Progenitor cell of endocrine pancreas (in vitro differentiated cells): ENCODE measurements at places on chromosomes 5 and 9.

- no peaks in the 10 kb centered on the region for H3K27me3 ChIP-seq
- no peak overlapping the region for H3K4me3 ChIP-seq
- peak overlapping the region; percentile 57 for H3K27ac ChIP-seq
- H3K4me1 ChIP-seq = peaks cover 10% of the 10 kb centered on the region
- DNase-seq = no peak
- peaks cover 17% of the 10 kb centered on the region for H3K36me3 ChIP-seq
These were observed 57.2 kb upstream of the FBXW11 start for GRCh38 chr5:172063463-172064235.

DNA sequence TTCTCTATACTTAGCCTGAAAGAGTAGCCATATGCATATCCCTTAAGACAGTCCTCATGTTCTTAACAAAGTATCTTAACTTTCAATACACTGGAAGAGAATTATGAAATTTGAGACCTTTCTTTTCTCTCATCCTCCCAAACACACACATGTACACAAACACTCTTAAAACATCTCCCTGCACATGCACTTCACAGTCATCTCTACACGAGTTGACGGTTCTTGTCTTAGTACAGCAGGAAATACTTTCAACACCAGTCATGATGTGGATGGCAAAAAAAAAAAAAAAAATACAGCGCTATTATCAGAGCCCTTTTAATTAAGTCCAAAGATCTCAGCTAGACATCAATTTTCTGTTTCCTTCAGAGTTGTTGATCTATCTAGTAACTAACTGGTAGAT lies 43.6 kb upstream of the PCSK1 start:
- H3K36me3 ChIP-seq = no peaks in the 10 kb centered on the region
- H3K4me1 ChIP-seq = peaks cover 27% of the 10 kb centered on the region
- H3K4me3 ChIP-seq = no peak overlapping the region
- no peak overlapping the region for H3K27ac ChIP-seq

GRCh38 chr5:172835290-172835993 lies 1.4 kb downstream of the ERGIC1 start:
- H3K4me1 ChIP-seq = peaks cover 35% of the 10 kb centered on the region
- H3K36me3 ChIP-seq = no peaks in the 10 kb centered on the region
- peak overlapping the region; percentile 83 for H3K4me3 ChIP-seq
- peak overlapping the region; percentile 76 for H3K27ac ChIP-seq
- DNase-seq = no peak
- H3K27me3 ChIP-seq = no peaks in the 10 kb centered on the region

- no peak overlapping the region for H3K4me3 ChIP-seq
- H3K36me3 ChIP-seq = no peaks in the 10 kb centered on the region
- no peaks in the 10 kb centered on the region for H3K4me1 ChIP-seq
- peaks cover 14% of the 10 kb centered on the region for H3K27me3 ChIP-seq
- no peak overlapping the region for H3K27ac ChIP-seq
These were observed 6.0 kb upstream of the NEK6 start for GRCh38 chr9:124251605-124252378.

GRCh38 chr9:69380301-69380700 lies 55.3 kb downstream of the ENTREP1 start:
- no peak overlapping the region for H3K27ac ChIP-seq
- DNase-seq = no peak
- peaks cover 22% of the 10 kb centered on the region for H3K4me1 ChIP-seq
- H3K27me3 ChIP-seq = no peaks in the 10 kb centered on the region

DNA sequence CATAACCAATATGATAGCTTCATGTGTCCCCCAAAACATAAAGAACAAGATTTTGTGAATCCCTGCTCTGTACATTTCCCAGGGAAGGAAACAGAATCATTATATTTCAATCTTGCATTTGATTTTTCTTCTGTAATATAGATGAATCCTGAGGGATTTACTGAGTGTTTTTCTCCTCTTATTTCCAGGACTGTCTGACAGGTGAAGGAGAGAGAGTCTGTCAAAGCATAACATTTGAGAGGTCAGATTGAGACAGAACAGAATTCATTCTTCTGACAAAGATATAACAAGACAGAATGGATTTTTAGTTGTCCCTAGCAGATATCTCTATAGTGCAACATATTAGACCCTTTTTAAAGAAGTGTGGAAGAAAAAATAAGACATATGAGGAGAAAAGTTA lies 354.5 kb upstream of the IZUMO3 start:
- H3K4me3 ChIP-seq = no peak overlapping the region
- H3K36me3 ChIP-seq = no peaks in the 10 kb centered on the region
- no peaks in the 10 kb centered on the region for H3K27me3 ChIP-seq
- DNase-seq = no peak

GRCh38 chr5:114367029-114367428 lies 5.2 kb downstream of the KCNN2 start:
- H3K4me1 ChIP-seq = peaks cover 6% of the 10 kb centered on the region
- no peak overlapping the region for H3K27ac ChIP-seq
- no peaks in the 10 kb centered on the region for H3K36me3 ChIP-seq
- DNase-seq = no peak

GRCh38 chr9:137688725-137689124 lies 69.9 kb downstream of the EHMT1 start:
- H3K4me3 ChIP-seq = no peak overlapping the region
- DNase-seq = no peak
- H3K36me3 ChIP-seq = peaks cover 14% of the 10 kb centered on the region
- H3K27me3 ChIP-seq = no peaks in the 10 kb centered on the region
- peaks cover 14% of the 10 kb centered on the region for H3K4me1 ChIP-seq

GRCh38 chr5:154262342-154262741 lies 71.8 kb downstream of the GALNT10 start:
- peaks cover 4% of the 10 kb centered on the region for H3K4me1 ChIP-seq
- H3K27ac ChIP-seq = no peak overlapping the region
- no peaks in the 10 kb centered on the region for H3K27me3 ChIP-seq
- peaks cover 1% of the 10 kb centered on the region for H3K36me3 ChIP-seq
- H3K4me3 ChIP-seq = no peak overlapping the region
- no peak for DNase-seq
